ENCODE measurements at places on chromosomes 7 and 10.

DNA sequence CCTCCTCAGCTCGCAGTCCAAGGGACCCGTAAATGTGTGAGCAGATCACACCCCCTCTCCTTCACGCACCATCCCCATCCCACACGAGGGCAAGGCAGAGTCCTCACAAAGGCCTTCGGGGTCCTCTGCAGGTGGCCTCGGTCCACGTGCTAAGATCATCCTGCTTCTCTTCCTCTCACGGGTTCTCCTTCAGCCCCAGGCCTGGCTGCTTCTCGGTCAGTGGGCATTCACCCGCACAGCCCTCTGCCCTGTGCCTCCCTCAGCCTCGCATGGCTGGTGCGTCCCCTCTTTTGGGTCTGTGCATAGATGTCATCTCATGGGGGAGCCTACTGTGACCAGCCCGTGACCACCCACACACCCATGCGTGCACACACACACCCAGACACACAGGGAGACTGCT, 17.3 kb upstream of the FOXL3 start:
- DNase-seq = no peak

DNA sequence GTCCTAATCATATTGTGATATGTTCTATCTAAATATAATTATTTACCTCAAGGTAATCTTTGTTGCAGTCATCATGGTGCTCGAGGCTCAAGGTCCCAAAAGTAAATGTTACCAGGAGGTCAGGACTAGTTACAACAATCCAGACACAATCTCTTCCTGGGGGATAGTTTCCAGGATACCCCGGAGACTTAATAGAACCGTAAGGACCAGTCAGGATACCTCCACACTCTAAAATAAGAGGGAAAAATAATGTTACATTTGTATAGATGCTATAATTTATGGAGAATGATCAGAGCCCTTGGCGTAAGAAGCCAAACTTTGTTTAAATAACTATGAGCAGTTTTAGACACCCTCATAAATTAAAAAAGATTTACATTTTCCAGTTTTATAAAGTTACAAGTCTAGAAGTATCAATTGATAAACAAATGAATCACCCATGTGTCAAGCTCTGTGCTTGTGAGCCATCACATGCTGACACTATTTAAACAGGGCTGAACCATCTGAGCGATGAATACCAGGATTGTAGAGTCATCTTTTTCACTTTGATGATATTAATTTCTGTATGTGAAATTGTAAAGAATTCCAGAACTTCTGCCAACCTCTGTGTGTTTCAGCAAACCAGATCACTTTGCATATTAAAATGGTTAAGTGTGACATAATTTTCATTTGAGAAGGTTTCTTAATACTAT, 41.3 kb downstream of the CUBN start:
- no peak for DNase-seq

DNA sequence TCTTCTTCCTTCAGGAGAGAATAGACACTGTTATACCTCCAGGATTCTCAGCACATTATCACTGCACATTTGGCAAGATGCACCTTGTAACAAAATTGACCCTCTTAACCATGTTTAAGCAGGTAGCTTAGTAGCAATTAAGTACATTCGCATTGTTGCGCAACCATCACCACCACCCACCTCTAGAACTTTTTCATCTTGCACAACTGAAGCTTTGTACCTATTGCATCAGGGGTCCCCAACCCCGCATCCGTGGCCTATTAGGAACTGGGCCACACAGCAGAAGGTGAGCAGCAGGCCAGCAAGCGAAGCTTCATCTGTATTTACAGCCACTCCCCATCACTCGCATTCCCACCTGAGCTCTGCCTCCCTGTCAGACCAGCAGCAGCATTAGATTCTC, 29.9 kb upstream of the SMURF1 start:
- no peak for DNase-seq

GRCh38 chr10:61319386-61320256, 133.6 kb downstream of the TMEM26 start:
- no peak for DNase-seq

DNA sequence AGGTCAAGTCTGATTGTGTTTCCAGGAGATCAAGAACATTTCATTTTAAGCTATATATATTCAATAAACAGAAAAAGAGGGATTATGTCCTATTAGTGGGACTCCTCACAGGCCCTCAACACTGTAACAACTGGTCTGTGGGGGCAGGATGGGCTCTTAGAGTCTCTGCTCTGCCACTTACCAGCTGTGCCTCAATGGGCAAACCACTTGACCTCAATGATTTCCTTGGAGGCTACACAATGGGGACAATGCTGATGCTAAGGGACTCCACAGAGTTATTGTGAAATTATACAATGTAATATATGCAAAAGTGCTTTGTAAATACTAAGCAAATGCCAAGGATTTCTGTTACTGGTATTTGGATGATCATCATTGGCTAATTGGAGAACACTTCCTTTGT, 33.2 kb upstream of the MXI1 start:
- DNase-seq = no peak

DNA sequence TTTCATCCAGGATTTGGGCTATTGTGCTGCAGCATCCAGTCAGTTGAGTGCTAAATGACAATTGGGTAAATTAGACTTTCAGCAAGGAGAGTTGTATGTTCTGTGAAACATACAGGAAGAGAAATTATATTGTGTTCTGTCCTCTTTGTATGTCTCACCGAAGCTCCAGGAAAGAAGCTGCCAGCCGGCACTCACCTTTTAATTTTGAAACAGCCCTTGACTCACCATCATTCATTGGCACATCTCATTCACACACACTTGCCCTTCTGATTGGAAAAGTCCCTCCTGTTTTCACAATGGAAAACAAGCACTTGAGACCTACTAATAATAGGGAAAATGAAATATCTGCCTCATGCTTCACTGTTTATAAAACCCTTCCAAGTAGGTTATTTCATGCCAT, 495.6 kb downstream of the RPS24 start:
- no peak for DNase-seq

DNA sequence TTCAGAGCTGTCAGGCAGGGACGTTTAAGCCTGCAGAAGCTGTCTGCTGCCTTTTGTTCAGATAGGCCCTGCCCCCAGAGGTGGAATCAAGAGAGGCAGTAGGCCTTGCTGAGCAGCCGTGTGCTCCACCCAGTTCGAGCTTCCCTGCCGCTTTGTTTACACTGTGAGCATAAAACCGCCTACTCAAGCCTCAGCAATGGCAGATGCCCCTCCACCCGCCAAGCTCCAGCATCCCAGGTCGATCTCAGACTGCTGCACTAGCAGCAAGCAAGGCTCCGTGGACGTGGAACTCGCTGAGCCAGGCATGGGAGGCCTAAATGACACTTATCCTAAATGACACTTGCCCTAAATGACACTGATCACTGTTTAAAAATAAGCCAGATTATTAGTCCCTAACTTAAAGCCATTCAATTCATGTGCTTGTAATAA, 6.8 kb upstream of the ASB15 start:
- no peak for DNase-seq

GRCh38 chr10:128568990-128569945, 443.0 kb upstream of the MKI67 start:
- DNase-seq = no peak

DNA sequence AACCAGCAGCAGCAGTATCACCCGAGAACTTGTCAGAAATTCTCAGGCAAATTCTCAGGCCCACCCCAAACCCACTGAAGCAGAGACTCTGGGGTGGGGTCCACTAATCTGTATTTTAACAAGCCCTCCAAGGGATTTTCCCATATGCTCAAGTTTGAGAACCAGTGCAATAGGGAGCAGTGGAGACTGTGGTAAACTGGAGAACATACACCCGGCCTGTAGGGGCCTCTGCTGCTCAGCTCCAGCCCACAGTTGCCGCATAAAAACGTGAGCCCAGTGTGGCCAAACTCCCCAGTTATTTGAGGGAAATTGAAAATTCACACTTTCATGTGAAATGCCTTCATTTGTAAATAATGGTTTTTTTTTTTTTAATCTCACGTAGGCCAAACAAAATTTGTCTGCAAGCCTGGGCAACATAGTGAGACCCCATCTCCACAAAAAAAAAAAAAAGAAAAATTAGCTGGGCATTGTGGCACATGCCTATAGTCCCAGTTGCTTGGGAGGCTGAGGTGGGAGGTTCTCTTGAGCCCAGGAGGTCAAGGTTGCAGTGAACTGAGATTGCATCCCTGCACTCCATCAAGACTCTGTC, 97.6 kb upstream of the ZMIZ1 start:
- DNase-seq = no peak

DNA sequence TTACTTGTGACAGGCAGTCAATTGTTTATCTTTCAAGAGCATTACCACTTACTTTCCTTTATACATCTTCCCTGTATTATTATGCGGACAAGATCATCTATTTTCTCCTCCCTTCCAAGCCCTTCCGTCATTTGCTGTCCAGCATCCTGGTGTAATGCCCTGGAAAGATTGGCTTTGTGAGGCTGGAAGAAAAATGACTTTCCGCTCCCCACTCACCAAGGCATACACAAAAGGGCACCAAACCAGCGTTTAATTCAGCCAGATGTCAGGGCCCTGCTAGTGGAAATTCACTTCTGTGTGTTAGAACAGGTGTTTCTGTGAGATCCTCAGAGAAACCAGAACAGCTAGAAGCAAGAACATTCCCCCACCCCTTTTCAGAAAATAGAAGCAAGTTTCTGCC, 128.1 kb upstream of the NANOS1 start:
- DNase-seq = no peak

- DNase-seq = no peak
Measured at GRCh38 chr10:103828587-103829197, 26.7 kb downstream of the SH3PXD2A start.

GRCh38 chr10:102783568-102783967, 39.8 kb downstream of the WBP1L start:
- no peak for DNase-seq

DNA sequence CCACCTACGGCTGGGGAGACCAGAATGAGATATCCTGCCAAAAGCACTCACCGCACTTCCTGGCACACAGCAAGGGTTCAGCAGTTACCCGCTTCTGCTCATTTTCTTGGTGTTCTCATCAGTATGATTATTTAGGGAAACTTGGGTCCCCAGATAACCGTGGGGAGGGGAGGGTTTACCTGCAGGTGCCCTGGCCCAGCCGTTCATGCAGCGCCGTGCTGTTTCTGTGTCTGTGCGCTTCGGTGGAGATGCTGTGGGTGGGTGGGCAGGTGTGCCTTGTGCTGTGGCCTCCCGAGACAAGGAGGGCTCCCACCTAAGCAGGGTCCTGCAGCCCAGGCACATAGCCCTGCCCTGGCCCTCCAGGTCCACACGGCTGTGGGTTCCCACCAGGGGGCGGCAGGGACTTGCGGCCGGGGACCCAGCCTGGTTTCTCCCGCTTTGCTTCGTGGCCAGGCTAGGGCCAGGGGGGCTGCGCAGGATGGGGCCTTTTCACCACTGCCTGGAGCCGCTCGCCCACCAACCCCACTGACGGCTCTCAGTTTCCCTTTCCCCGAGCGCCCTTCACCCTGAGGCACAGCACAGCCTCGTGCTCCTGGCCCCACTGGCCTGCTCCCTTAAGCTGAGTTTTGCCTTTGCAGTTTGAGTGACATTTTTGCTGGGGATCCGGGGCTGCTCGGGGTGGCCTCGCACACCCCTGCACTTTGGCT, 78.5 kb downstream of the LHPP start:
- peak; percentile 41 for DNase-seq

DNA sequence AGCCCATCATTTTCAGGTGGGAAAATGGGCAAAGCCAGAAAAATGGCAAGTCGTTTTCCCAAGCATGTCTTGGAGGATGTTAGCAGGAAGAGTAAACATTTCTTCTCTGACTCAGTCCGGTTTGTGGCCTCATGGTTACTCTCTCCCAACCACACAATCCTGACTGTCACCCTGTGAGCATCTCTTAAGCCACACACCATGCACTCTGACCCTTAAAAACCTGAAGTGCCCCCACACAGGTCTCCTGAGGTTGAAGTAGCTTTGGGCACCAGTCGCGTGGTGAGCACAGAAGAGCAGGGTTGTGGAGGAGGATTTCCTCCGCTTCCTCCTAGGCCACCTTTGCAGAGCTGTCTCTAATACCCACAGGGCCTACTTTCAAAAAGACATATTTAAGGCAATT, 387.3 kb upstream of the NPVF start:
- DNase-seq = no peak

- no peak for DNase-seq
Measured at GRCh38 chr10:43891241-43891640, 242.6 kb upstream of the ZNF32 start.

DNA sequence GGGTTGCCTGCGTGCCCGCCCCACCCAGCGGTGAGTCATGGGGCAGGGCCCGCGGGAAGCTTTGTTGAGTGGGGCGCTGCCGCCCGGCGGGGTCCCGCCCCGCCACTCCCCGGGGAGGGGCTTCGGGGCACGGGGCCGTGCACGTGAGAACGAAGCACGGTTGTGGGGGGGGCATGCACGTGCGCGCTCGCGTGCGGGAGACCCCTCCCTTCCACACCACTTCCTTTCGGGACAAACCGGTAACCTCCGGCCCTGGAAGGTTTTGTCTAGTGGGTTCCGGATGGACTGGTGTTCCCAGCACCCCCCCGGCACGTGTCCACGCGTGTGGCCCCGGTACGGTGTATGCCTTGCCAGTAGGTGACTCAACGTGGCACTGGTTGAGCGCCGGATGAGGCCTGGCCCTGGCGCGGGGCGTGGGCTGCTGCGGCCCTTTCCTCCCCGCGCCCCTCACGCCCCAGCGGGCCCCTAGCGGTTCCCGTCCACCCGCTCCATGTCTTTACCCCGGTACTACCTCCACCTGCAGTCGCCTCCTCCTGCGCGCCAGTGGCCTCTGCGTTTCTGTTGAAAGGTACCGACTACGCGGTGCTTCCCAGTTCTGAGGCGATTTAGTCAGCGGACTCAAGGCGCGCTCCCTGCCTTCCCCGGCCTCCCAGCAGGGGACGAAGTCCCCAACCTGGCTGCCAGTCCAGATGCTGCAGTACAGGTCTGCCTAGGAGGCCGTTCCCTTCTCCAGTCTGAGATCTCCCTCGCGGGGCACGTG, 3.1 kb downstream of the ADIRF start:
- peak; percentile 72 for DNase-seq

DNA sequence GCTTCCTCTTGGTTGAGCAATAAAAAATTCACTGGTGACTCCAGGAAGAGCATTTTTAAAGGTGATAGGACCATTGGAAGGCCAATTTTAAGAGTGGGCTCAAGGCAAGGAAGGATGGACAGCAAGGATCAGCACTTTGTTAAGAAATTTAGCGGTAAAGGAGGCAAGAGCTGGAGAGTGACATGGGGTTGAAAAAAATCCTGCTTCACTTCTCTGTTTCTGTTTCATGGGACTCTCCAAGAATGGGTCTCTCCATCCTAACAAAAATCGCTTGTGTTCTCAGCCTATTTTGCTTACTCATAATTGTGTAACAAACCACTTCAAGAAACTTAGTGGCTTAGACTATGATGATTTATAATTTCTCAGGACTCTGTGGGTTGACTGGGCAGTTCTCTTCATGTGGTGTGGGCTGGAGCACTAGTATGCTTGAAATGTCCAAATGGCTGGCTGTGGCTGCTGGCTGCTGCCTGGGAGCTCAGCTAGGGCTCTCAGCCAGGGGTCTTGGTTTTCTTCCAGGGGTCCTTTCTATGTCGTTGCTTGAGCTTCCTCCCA, 59.8 kb upstream of the ZNRF2 start:
- DNase-seq = no peak

GRCh38 chr7:41122256-41122987, 580.5 kb downstream of the INHBA start:
- DNase-seq = no peak

DNA sequence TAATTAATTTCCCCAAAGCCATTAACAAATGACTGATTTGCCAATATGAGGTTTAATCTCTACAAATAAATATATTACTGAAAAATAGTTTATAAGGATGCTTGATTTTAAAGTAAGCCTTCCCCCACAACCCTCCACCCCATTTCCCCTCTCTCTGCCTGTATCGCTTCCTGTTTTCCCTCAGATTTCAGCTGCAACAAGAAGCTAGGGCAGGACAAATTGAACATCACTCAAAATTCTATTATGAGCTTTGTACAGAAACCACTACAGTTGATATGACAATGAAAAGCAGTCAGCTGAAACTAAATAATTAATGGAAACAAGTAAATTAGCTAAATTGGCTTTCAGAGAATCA, 109.0 kb upstream of the SP4 start:
- no peak for DNase-seq

Data from stimulated activated CD4-positive, alpha-beta T cell treated with anti-CD3 and anti-CD28 coated beads, Interleukin-1b, Interleukin-23, amount 100 ng/mL, for 1 hour (primary cell).